ENCODE measurements at places on chromosomes 3 and 15. TPM values are rescaled to one million over a fixed set of nuclear protein-coding genes. Genes with fewer than 3 reads are reported as not detected.

Gene ZCWPW2
- 0.64 TPM for total RNA-seq

Gene KBTBD8
- total RNA-seq, result 4.3 TPM

Gene TRH
- not detected for total RNA-seq

Gene C3orf22
- total RNA-seq, result not detected

Gene GPR171
- not detected for total RNA-seq

Gene GOLGA8O
- 0.45 TPM for total RNA-seq

Gene FEZF2
- not detected for total RNA-seq

Gene DCP1A
- total RNA-seq, result 12.2 TPM

Gene PDCD10
- total RNA-seq, result 27.2 TPM

Gene VIPR1
- total RNA-seq, result not detected

Gene MME
- 149 TPM for total RNA-seq

Gene MST1R
- total RNA-seq, result 0.27 TPM

Gene C3orf49
- total RNA-seq, result not detected

Gene CIDEC
- total RNA-seq, result 0.26 TPM

All from myocyte (in vitro differentiated cells).